ENCODE measurements at places on chromosomes 1 and 21.

DNA sequence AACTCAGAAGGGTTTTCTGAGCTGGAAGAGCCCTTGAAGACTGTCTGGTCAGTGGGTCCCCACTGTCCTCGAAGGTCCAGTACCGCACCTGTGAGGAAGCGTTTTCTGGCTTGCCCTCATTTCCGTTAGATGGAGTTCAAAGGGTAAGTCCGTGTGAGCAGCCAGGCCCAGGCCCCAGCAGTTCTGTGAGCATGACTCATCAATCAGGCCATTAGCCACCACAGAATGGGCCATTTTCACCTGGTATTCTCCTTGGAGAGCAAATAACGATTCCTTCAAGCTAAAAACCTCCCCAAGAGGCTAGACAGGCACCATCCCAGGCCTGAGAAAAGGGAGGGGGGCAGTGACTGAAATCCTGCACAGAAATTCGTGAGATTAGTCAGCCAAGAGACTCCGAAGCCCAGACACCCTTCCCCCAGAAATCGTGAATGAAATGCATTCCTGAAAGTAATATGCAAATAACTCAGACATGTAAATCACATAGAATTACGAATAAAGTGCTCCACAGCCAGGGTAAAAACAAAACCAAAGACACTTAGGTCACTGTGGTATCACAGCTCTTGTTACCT is 66.0 kb downstream of the BCAR3 start:
- peak; percentile 52 for DNase-seq

GRCh38 chr21:35825370-35826353 is 234.7 kb downstream of the SETD4 start:
- no peak for DNase-seq

DNA sequence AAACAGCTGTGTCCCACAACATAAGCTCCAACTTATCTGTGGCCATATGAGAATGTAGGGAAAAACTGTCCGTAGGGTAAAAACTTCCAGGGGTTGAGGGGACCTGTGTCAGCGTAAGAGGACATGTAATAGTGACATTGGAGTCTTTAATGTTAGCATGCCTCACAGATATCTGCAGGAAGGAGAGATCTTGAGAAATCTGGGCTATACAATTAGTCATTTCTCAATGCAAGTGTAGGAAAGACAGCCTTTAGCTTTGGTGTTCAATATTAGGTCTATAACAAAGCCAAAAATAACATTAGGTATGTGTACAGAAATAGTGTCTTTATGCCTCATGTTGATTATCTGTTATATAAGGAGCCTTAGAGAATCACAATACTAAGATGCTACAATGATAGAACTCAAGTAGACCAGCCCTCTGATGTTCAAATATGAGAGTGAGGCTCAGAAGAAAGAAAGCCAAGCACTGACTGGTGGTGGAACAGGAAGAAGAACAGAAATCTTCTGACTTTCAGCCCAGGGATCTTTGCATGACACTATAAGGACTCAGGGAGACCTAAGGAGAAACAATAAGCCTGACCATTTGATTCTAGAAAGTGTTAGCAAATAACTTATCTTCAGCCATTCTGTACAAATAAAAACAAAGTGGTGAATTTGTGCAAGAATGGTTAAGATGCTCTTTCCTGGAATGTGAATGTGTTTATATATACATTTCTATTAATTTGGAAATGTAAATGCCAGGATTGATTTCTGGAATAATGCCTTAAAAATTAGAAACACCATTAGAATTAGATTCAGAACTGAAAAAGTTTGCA is 152.6 kb downstream of the ZC3H11B start:
- no peak for DNase-seq

DNA sequence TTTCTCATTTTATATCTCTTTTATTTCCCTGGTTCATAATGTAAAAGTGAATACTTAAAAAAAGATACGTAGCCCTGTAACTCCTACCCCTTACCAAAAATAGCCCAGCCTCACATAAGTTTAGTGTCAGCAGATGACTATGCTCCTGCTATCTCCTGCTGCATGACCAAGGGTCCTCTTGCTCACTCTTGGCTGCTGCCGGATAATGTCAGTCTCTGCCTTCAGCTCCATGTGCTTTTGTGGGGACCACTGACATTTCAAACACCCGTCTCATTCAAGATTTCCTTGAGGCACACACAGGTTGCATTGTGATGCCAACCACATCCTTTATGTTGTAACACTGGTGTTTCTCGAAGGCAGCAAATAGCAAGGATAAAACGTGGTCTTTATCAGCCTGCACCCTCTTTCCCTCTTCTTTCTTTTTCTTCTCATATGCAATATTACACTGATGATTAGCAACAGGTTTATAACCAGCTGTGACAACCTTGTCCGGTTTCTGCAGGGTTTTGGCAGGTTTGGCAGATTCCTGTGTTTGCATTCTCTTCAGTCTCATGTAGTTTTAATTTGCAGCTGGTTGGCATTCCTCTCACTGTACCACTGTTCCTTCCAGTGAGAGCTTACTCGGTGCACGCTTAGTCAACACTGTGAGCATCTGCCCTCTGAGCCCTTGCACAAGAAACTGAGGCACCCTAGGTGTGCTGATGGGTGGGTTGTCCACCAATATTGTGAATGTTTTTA is 62.2 kb downstream of the ZNF684 start:
- no peak for DNase-seq

GRCh38 chr1:107533436-107533835 is 392.6 kb downstream of the NTNG1 start:
- DNase-seq: no peak

DNA sequence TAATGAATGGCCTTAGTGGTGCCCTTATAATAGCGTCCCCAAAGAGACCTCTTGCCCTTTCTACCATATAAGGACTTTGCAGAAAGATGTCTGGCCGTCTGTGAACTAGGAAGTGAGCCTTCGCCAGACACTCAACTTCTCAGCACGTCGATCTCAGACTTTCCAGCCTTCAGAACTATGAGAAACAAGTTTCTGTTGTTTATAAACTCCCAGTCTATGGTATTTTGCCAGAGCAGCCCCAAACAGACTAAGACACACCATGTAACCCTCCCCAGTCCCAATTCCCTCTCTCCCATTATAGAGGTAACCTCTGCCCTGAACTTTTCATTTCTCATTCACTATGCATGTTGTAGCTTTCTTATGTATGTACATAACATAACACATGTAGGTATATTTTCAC is 55.7 kb downstream of the NID1 start:
- no peak for DNase-seq

DNA sequence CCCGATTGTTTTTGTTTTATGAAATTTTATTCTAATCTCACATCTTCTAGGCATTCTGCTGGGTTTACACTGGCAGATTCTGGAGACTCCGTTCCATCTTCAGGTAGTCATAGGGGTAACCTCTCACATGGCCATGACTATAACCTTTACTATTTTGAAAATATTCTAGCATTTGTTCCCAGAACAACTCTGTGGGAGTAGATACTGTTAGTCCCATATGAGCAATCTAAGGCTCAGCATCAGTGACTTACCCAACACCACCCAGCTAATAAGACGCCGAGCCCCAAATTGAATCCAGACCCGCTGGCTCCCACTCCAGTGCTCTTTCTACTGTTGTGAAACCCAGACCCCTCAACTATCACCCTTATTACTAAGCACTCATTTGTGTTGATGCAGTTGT is 9.8 kb downstream of the ADAMTS4 start:
- DNase-seq: no peak

DNA sequence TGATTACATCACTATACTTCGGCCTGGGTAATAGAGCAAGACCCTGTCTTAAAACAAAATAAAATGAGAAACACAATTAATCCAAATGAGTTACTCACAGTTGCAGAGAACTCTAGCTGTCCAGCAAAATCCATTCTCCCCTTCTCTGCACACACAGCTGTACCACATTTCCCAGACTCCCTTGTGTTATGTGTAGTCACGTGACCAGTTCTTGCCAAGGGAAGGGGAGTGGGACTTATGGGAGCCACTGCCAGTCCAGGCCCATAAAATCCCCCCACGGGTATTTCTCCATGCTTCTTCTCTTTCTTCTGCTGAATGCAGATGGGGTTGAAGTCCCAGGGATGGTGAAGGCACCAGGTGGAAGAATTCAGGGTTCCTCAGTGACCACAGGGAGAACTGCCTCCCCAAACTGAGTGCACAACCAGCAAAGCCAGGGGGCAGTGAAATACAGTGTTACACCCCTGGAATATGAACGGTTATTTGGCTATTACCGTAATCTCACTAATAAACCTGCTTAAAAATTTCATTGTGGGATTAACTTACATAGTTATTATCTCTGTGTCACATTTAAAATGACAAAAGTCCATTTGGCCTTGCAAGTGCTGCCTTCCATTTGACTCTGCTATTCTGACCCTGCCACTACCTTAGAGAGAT is 85.6 kb upstream of the FMN2 start:
- no peak for DNase-seq

- no peak for DNase-seq
Observed at GRCh38 chr21:33874161-33874560, 41.4 kb downstream of the ATP5PO start.

DNA sequence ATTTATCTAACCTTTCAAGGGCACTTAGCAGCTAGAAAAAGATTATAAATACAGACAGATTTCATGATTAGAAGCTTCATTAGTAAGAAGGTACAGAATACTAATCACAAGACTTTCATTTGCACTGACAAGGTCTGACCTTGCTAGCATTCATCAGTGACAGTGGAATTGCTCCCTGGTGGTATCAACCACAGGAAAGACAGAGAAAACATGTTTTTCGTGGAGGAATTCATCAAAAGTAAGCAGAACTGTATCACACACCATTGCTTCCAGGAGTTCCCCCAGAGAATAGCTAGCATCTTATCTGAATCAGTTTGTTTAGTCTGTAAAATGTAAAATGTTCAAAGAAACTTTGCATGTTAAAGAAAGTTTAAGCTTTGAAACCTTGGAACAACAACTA is 20.6 kb upstream of the CRB1 start:
- DNase-seq: no peak

GRCh38 chr1:12097321-12097720 is 34.2 kb downstream of the TNFRSF8 start:
- no peak for DNase-seq

DNA sequence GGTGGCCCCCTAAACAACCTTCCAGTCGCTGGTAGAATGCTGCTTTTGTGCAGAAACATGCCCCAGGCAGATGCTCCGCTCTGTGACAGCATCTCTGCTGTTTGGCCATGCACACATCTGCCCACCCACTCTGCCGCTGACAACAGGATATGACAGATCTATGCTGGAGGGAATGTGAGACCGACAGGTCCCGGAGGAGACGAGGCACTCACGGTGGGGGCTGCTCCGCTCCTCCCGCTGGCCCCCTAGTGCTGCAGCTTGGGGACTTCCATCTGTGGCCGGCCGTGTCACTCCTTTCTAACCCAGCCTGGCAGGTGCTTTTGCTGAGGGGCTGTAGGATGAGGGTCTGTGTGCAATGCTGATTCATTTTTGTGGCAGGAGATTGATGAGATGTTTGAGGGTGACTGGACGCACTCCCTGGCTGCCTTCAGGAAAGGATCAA is 49.1 kb upstream of the DMRTB1 start:
- DNase-seq: no peak

DNA sequence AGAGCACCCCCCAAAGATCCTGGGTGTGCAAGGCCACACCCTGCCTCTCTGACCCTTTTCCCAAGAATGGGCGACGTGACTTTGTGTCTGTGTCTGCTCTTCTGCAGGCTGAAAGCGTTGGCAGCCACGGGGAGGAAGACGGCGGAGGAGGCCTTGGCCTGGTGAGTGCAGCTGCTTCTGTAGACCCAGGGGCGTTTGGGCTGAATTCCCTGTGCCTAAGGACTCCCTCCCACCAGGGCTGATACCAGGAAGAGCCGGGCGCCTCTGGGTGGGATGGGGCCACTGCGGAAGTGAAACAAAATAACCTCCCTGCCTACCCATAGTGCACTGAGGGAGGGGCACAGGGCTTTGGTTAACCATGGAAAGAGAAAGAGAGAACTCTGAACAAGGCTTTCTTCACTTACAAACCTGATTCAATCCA is 2.5 kb downstream of the UBASH3A start:
- no peak for DNase-seq

DNA sequence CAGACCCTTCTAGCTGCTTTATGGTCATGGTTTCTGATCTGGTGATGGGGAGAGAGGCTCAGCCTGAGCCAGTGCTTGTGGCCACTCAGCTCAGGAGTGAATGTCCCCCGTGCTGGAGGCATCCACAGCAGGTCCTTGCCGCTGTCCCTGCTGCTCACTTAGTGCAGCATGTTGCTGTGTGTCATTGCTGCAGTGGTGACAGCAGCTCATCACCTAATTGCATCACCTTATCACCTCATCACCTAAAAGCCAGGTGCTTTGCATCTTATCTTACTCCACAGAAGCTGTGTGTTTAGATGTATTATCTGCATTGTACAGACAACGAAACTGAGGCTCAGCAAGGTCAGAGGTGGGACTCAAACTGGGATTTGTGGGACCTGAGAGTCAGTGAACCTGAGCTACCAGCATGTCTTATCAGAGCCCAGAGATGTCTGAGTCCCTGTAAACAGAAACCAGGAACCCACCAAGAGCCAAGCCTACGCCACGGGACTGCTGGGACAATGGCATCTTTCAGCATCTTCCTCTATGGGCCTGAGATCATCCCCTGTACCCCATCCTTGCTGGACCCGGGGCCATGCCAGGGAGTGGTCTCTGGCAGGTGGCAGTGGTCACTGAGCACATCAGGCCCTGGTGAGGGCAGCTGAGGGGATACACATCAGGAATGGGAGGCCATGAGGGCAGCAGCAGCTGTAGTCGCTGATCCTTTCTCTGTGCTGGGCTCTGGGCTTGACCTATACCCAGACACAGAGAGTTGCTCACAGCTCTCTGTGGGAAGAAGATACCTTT is 6.5 kb downstream of the PODN start:
- DNase-seq: no peak

- no peak for DNase-seq
Observed at GRCh38 chr1:76928522-76928921, 61.2 kb downstream of the ST6GALNAC5 start.

- no peak for DNase-seq
Observed at GRCh38 chr1:6292102-6292501, 31.2 kb upstream of the GPR153 start.

- no peak for DNase-seq
Observed at GRCh38 chr1:199173356-199173755, 534.5 kb downstream of the PTPRC start.

- DNase-seq: no peak
Observed at GRCh38 chr1:87927391-87928280, 599.0 kb downstream of the LMO4 start.

Data from stimulated activated CD4-positive, alpha-beta T cell treated with anti-CD3 and anti-CD28 coated beads, Interleukin-2, amount 100 ng/mL, for 48 hours (primary cell).